ENCODE measurements at places on chromosomes 1 and 21.

GRCh38 chr1:37123276-37124115 is 89.2 kb upstream of the GRIK3 start:
- no peak for DNase-seq

DNA sequence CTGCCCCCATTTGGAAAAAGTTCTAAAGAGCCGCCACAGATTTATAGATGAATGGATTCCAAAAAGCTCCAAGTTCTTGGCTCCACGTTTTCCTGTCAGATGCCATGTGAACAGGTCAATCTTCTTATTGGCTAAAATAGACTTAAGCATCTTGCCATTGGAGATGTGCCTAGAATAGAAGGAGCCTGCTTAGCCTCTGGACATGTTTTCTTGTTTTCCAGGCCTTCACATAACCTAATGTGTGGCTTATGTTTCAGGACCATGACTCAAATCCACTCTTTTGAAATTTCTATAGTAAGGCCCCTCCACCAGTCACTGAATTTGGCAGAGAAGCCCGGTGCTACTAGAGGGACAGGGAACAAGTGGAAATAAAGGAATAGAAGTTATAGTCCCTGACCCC is 31.5 kb downstream of the PHC2 start:
- no peak for DNase-seq

GRCh38 chr21:44958471-44959191 is 18.8 kb downstream of the SLX9 start:
- DNase-seq, result no peak

GRCh38 chr1:226444901-226445300 is 37.0 kb upstream of the PARP1 start:
- no peak for DNase-seq

DNA sequence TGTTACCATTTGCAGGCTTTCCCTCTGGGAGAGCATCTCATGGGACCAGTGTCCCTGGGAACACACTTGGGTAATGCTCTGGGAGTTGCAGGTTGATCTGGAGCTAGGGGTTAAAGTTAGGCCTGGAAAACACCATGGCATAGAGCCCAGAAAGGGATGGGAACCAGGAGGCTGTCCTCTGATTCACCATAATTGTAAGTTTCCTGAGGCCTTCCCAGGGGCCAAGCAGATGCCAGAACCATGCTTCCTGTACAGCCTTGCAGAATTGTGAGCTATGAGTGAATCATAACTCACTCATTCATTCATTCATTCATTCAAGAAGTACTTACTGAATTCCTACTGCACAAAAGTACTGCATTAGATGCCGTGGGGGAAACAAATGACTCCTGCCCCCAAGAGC is 50.0 kb downstream of the LACTBL1 start:
- DNase-seq, result no peak

DNA sequence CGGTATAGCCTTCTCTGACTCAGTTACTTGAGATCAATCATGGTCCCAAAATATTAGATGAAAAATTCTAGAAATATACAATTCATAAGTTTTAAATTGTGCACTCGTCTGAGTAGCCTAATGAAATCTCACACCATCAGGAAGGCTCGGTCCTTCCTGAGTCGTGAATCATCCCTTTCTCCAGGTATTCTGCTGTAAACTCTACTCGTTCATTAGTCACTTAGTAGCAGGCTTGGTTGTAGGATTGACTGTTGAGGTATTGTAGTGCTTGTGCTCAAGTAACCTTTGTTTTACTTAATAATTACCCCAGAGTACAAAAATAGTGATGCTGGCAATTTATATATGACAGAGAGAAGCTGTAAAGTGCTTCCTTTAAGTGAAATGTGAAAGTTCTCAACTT is 238.7 kb downstream of the OLFM3 start:
- no peak for DNase-seq

- DNase-seq, result no peak
Measured at GRCh38 chr1:12197483-12197880, 30.7 kb downstream of the TNFRSF1B start.

- no peak for DNase-seq
Measured at GRCh38 chr1:42758641-42759040, 8.2 kb downstream of the P3H1 start.

GRCh38 chr1:14842891-14843290 is 244.4 kb downstream of the KAZN start:
- no peak for DNase-seq

- DNase-seq, result no peak
Measured at GRCh38 chr1:184189361-184189760, 137.8 kb downstream of the TSEN15 start.

DNA sequence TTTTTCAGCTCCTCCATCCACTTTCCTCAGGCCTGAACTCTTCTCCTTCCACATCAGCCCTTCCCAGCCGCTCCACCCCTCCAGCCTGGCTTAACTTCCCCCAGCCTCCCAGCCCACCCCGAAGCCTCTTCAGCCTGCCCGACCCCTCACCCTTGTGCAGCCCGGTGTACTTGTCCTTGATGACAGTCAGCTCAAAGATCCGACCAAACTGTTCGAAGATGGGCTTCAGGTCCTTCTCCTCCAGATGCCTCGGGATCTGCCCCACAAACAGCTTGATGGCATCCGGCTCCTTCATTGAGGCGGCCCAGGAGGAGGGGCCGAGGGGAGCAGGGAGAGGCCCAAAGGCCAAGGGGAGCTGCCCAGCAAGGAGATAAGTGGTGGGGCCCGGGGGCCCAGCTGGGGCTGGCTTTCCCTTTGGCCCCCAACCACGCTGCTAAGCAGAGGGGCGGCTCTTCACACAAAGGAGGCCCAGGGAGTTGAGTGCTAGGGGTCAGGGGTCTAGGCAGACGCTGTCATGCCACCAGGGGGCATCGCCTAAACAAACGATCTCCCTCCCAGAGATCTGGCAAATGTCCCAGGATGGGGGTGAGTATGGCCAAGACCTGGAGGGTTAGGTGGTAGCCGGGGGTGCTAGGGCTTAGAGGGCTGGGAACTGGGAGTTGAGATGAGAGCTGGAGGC is 738 bp downstream of the CELF3 start:
- no peak for DNase-seq

DNA sequence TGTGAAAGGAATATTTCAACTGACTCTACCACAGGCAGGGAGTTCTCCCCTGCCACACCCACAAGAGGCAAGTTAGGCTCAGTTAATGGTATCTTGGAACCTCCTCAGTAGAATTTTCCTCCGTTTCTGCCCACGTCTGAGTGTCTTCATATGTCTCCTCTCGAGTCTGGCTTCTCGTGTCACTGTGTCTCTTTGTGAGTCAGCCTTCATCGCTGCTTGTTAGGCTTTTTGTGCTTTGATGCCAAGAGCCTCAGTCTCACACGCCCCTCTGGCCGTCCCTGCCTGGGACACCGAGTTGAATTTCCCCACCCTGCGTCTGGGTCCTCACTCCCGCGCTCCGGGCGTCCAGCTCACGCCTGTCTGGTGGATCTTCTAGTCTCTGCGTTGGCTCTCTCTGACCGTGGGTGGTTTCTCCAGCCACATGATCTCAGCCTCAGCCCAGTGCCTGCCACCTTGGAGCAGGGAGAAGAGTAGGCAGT is 125.7 kb upstream of the GADD45A start:
- no peak for DNase-seq

GRCh38 chr1:39082811-39083576 is 56.8 kb downstream of the NDUFS5 start:
- DNase-seq, result no peak

GRCh38 chr1:41715441-41716095 is 203.2 kb downstream of the HIVEP3 start:
- DNase-seq, result no peak

- no peak for DNase-seq
Measured at GRCh38 chr1:17909634-17910033, 154.5 kb downstream of the ACTL8 start.

Measured in AG04449 (cell line).